ENCODE measurements at places on chromosomes 16 and 17.
A peak's percentile ranks its signal among the peaks of the same experiment; 100 is the strongest.

- DNase-seq = no peak
Measured at GRCh38 chr16:24013864-24014645, 178.3 kb downstream of the PRKCB start.

- no peak for DNase-seq
Measured at GRCh38 chr16:28573738-28574718, 20.3 kb downstream of the SGF29 start.

- no peak for DNase-seq
Measured at GRCh38 chr16:15976929-15977637, 27.7 kb downstream of the ABCC1 start.

GRCh38 chr16:25689137-25689836 is 2.5 kb upstream of the HS3ST4 start:
- DNase-seq = no peak

DNA sequence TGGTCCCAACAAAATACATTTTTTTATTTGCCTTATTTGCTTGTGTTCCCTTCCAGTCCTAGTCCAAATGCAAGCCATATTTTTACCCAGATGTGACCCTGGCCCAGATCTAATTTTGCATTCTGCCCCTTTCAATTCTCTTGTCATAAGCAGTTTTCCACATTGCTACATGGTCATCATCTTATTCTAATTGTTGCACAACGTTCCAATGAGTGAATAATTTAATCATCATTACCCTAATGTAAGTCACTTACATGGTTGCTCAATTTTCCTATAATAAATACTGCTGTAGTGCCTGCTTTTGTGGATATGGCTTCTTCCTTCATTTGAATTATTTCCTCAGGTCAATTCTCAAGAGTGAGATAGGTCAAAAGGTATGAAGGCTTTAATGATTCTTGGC is 12.8 kb downstream of the RSAD1 start:
- DNase-seq = no peak

- peak; percentile 78 for DNase-seq
Measured at GRCh38 chr17:30950669-30951399, 20.0 kb upstream of the RNF135 start.

DNA sequence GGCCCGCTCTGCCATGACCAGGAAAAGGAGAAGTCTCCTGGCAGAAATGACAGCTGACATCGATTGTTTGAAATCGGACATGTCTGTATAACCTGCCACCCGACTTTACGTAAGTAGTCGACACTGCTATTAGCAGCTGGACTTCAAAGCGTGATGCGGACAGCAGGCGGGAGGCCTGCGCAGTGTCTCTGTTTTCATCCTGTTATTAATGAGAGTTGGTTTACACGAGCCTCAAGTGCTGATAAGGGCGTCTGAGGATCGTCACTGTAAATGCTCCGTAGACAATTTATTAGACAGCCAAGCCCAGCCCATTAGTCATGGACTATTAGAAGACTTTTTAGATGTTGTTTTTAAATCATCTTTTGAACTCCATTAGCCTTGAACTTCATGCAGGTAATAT is 328.3 kb downstream of the FOXL1 start:
- DNase-seq = no peak

DNA sequence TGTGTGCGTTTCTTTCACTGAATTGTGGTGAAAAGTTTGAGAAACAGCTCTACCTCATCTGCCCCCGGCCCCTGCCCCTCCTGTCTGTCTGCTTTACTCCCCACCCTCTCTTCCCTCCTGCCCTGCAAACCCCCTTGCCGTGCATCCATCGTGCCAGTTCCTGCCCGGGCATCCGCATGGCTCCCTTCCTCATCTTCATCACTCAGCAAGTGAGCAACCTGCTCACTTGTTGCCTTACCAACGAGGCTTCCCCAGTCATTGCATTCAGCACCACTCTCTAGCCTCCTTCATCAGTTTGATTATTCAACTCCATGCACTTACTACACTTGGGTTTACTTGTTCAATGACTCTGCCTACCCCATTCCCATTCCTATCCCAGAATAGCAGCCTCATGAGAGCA is 34.8 kb upstream of the SDK2 start:
- no peak for DNase-seq

- DNase-seq = no peak
Measured at GRCh38 chr16:83581082-83581481, 226.7 kb upstream of the HSBP1 start.

DNA sequence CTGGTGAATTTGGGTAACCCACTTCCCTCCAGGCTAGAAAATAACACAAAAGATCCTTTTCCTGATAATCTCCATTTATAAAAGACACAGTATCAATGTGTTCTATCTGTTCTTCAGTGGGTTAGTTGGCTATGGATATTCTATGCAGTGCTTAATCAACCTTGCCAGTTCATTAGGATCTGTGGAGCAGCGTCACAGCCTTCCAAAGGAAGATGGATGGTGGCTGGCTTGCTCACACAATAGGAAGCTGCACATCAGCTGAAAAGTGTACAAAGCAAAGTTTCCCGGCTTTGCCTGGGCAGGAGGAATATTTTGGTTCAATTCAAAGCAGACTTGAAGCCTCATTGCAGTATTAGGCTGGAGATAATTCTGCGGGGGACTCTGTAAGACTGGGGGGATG is 70.3 kb upstream of the CA10 start:
- DNase-seq = no peak

DNA sequence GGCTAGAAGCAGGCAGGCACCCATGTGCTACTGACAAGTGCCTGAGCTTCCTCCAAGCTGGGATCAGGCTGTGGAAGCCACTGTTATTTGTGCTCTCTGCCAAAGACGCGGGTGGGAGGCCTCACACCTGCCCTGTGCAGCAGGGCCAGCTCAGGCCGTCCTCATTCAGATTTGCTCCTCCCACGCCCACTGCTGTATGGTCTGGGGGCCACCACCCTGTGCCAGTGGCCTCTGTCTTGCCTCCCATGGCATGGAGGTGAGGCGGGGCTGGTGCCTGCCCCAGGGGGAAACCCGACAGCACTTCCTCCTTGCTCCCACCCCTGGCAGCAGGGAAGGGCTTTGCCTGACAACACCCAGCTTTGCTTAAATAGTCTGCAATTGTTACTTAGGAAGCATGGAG is 356.5 kb upstream of the CDH8 start:
- DNase-seq = no peak

DNA sequence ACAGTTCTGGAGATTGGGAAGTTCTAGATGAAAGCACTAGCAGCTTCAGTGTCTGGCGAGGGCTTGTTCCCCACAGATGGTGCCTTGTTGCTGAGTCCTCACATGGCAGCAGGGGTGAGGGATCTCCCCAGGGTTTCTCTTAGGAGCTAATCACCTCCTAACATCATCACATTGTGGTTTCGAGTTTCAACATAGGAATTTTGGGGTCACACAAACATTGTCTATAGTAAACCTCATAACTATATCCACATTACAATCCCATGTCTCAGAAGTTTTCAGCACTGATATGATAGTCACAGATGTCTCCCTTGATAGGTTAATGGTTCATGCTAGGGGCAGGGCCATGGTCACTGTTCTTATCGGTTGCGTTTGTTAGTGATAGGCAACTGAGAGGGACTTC is 13.8 kb downstream of the CLUAP1 start:
- no peak for DNase-seq

GRCh38 chr16:60932600-60932999 is 1103.6 kb downstream of the CDH8 start:
- no peak for DNase-seq

DNA sequence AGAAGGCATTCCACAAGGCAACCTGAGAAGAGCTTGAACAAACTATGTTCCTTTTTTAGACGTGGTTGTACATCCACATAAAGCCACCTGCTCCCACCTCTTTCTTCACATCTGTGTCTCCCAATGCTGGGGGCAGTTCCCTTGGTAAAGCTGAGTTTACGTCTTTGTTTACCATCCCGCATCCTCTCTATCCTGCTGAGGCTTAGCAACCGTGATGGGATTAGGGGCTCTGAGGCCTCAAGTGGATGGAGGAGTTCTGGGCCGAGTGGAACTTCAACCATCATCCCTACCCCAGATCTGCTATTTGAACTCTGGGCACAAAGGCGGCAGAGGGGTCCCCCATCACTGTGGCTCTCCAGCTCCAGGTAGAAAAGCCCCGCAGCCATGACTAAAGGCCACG is 94.2 kb upstream of the CREBBP start:
- DNase-seq = no peak
